ENCODE measurements at places on chromosomes 16 and 17.

- DNase-seq: no peak
Observed at GRCh38 chr16:82059983-82060421, 24.9 kb downstream of the HSD17B2 start.

DNA sequence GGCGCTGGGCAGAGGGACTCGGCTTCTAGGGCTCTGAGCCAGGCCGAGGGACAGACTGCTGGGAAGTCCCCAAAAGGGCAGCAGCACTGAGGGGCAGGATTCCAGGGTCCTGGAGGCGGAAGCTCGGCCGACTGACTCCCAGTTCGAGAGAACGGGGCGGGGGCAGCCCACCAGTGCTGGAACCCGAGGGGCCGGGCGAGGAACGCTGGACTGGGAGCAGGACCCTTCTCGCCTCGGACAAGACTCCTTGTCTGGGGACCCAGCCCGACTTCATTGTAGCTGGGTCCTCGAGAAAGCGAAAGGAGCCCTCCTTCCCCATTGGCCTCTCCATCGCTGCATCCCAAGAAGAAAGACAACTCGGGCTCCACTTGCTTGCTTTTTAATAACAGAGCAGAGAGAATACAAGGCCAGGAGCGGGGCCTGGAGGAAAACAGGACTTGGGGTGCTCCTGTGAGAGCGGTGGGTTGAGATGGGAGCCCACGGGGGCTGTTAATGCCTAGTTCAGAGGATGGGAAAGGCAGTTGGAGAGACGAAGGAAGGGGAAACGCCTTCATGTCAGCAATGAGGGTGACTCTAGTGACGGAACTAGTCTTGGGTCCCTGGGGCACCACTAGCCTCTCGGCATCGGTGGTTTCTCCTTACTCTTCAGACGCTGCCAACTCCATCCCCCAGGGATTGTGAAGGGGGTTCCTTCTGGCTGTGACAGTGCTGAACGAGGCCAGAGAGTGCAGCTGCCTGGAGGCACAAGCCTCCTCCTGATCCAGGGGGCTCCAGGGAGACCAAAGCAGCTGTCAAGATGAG is 492 bp upstream of the CAMTA2 start:
- no peak for DNase-seq

DNA sequence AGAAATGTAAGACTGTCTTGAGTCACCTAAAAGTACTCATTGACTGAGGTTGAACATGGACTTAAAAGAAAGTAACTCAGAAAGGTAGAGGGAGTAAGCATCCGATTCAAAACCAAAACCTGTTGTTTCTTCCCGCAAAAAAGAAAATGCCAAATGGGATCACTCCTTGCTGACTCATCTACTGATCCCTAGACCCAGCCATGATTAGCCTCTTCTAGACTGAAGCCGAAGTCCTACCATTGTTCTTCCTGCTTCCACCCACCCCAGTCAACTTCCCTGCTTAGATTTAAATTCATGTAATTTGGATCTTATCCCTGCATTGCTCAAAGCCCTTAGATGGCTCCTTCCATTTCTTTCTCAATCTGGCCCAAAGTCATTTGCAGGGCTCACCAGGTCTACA is 760.5 kb upstream of the SOX9 start:
- DNase-seq: no peak

DNA sequence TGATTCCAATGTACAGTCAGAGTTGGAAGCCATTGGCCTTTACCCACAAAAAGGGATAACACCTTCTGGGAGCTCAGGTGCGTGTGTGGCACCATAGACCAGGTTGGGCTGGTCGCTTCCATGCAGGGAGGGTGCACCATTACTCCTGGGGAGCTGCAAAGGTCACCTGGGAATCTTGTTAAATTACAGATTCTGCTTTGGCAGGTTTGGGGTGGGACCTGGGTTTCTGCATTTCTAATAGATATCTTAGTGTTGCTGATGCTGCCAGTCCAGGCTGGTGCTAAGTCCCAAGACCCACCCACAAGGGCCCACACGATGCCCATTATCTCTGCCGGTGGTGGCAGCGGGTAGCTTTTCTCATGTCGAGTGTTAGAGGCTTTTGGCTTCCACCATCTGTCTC is 148.3 kb upstream of the CACNG5 start:
- DNase-seq: no peak

GRCh38 chr17:4074831-4075495 is 67.9 kb downstream of the ZZEF1 start:
- DNase-seq: no peak

GRCh38 chr17:64741038-64741641 is 79.0 kb upstream of the SMURF2 start:
- DNase-seq: no peak

DNA sequence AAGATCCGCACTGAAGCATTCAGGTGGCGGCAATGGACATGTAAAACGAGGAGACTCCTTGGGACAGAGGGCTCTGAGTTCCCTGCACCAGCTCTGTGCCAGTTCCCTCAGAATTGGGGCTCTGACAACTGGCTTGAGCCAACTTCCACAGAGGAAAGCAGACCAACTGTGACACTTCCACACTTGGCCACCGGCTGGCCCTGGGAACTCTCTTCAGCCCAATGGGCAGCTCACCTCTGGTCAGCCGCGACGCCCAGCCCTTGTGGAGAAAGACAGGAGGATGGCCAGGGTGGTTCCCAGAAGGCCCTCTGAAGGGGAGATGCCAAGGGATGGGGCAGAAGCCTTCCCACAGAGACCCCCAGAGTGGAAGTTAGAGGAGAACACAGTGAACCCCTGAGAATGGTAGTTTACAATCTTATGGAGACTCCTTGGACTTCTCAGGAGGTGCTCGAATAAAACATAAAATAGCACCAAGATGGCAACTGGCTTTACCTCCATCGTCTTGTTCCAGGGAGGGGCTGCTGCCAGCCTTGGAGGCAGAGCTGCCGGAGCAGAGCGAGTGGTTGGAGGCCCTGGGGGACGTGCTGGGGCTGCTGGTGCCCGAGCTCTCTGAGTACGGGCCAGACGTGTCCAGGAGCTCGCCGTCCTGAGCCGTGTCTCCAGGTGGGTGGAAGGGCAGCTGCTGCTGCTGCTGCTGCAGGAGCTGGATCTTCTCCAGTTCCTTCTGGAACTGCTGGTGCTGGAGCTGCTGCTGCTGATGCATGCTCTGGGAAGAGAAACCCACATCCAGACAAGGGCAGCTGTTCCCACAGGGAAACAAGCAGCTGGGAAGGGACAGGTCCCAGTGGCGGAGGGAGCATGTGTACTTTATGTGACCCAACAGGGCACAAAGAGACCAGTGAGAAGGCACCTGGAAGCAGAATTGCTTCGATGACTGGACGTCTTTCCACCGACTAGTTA is 35.0 kb upstream of the ICAM2 start:
- DNase-seq: no peak

- DNase-seq: no peak
Observed at GRCh38 chr17:32802306-32802705, 74.6 kb downstream of the MYO1D start.

GRCh38 chr16:53695070-53695469 is 8.6 kb downstream of the RPGRIP1L start:
- DNase-seq: no peak

GRCh38 chr17:44197980-44198720 is 1.5 kb downstream of the ATXN7L3 start:
- no peak for DNase-seq

DNA sequence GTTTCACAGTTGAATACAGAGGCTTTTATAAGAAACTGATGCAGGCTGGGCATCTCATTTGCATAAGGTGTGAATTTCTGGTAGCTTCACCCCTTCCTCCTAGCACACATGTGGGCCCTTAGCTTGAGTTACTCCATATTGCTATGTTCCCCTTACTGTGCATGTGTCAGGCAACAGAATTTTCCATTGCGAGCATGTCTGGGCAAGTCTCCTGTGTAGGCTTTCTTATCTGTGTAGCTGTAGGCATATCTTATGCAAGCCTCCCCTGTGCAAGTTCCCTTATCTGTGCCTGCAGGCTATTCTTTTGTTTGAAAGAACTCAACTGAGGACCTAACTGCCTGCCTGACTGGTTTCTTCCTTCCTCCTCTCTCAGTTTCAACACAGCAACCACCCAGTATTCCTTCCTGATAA is 597.4 kb upstream of the CDH5 start:
- DNase-seq: no peak

Measured in stimulated activated CD4-positive, alpha-beta T cell treated with anti-CD3 and anti-CD28 coated beads, Interleukin-15, amount 100 ng/mL, for 1 hour (primary cell).